ENCODE measurements at places on chromosomes 13 and 19.

- DNase-seq = no peak
These were observed 24.5 kb upstream of the LPAR6 start for GRCh38 chr13:48437371-48437770.

DNA sequence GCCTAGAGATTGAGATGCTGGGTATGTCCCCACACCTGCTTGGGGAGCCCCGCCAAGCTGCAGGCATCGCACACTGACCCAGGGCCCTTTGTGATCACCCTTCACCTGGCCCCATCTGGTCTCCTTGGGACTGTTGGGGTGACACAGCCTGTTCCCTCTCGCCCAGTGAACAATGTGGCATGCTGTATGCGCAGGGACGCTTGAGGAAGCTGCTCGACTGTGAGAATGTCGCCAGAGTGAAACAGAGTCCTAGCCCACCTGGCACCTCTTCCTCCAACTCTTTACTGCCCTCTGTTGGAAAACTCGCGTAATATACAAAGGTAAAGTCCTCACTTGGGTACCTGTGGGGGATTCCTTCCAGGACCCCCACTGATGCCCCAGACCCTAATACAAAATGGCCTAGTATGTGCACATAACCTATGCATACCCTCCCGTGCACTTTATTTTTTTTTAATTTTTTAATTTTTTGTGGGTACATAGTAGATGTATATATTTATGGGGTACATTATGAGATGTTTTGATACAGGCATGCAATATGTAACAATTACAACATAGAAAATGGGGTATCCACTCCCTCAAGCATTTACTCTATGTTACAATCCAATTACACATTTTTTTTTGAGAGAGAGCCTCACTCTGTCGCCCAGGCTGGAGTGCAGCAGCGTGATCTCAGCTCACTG, 9.0 kb downstream of the BLOC1S3 start:
- no peak for DNase-seq

DNA sequence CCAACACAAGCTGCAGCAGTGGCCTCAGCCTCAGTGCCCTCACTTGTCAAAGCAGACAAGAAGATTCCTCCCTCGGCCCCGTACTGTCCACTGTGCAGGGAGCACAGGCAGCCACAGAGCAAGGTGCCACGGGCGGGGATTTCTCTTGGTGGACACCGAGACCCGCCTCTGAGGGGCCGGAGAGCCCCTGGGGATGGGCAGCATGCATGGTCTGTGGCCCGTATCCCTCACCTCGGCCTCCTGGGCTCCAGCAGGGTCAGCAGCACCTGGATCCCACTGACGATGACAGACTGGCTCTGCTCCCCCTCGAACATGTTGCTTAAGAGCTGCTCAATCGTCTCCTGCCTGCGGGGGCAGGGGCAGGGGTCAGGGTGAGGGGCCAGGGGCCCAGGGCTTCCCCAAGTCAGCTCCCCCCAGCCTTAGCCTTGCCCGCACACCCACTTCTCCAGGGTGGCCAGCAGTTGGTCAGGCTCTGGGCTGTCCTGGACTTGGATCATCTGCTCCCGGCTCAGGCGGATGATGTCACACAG, 13.4 kb upstream of the TMEM86B start:
- no peak for DNase-seq

DNA sequence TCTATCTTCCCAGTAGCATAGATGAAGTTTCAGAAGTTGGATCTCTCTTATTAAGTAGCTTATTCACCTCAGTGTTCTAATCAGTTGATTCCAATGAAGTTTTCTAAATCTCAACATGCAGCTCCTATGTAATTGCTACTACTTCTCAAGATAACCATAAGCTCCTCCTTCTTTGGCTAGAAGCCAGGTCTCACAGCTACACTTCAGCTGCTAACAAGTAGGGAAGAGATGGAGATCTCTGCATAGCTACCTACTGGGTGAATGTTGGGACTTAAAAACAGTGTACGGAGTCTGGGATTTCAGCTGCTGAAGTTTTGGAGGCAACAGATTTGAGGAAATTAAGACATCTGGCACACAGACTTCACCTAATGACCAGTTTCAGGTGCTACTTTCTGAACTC, 661.0 kb downstream of the SLITRK1 start:
- DNase-seq = no peak

GRCh38 chr19:5130371-5131030, 161.6 kb downstream of the KDM4B start:
- peak; percentile 21 for DNase-seq

Measured in stimulated activated CD4-positive, alpha-beta T cell treated with anti-CD3 and anti-CD28 coated beads, Interleukin-12 subunit alpha, Interleukin-12 subunit beta, amount 100 ng/mL, for 4 hours (primary cell).